ENCODE measurements at places on chromosomes 5 and 9.

- DNase-seq, result no peak
These were observed 96.9 kb upstream of the RASA1 start for GRCh38 chr5:87170799-87171198.

GRCh38 chr9:70257502-70257901, 1.3 kb upstream of the SMC5 start:
- DNase-seq, result no peak

- no peak for DNase-seq
These were observed 31.8 kb upstream of the PCA3 start for GRCh38 chr9:76732341-76732958.

- DNase-seq, result peak; percentile 55
These were observed 132.7 kb upstream of the POU5F2 start for GRCh38 chr5:93874080-93874479.

DNA sequence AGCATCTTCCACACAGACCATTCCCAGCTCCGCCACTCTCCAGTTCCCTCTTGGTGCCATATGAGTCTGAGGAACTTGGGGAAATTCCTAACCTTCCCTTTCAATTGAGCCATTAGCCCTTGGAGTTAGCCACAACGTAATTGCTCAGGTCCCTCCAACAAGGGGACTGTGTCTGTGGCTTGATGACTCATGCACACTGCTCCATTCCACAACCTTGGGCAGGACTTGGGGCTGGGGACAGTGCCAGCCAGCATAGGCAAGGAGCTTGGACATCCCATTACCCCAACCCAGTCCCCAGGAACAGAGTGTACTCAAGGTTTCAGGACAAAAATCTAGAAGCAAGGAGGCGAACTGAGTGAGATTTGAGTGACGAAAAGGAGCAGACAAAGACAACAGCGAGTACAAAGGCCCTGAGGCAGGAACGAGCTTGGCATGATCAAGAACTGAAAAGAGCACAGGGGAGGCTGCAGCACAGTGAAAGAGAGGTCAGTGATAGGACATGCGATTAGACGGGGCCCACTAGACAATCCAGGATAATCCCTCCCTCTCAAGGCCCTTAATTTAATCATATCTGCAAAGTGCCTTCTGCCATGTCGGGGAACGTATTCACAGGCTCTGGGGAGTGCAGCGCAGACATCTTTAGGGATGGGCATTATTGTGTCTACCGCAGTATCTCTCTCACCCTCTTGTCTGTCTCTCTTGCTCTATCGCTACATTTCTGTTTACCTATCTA, 16.0 kb upstream of the JADE2 start:
- peak; percentile 51 for DNase-seq

DNA sequence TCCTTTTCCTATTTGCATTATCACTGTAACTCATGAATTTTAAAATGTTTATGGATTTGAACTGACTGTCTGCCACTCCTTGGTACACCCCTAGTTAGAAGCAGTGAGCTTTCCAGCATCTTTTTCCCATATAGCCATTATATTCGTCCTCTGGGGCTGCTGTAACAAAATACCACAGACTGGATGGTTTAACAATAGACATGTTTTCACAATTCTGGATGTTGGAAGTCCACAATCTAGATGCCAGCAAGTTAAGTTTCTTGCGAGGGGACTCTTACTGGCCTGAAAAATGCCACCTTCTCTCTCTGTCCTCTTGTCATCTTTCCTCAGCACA, 530.0 kb downstream of the SEMA5A start:
- DNase-seq, result no peak

Measured in DMS53 (cell line).